ENCODE measurements at places on chromosomes 6 and 20. TPM values are rescaled to one million over a fixed set of nuclear protein-coding genes. Genes with fewer than 3 reads are reported as not detected.
A peak's percentile ranks its signal among the peaks of the same experiment; 100 is the strongest.

WFDC10B gene
- total RNA-seq = not detected

RIOK1 gene
- 13.9 TPM for total RNA-seq

POLR3F gene
- total RNA-seq = 5.9 TPM

MRAP2 gene
- total RNA-seq = 0.20 TPM

OGFRL1 gene
- total RNA-seq = 12.0 TPM

PNLDC1 gene
- 0.33 TPM for total RNA-seq

CRIP3 gene
- not detected for total RNA-seq

SLC22A1 gene
- not detected for total RNA-seq

WFDC10A gene
- total RNA-seq = not detected

KCNK17 gene
- 1.3 TPM for total RNA-seq

CGA gene
- total RNA-seq = not detected

- DNase-seq = no peak
Measured at GRCh38 chr6:9417400-9417799, 982.1 kb upstream of the SLC35B3 start.

DNA sequence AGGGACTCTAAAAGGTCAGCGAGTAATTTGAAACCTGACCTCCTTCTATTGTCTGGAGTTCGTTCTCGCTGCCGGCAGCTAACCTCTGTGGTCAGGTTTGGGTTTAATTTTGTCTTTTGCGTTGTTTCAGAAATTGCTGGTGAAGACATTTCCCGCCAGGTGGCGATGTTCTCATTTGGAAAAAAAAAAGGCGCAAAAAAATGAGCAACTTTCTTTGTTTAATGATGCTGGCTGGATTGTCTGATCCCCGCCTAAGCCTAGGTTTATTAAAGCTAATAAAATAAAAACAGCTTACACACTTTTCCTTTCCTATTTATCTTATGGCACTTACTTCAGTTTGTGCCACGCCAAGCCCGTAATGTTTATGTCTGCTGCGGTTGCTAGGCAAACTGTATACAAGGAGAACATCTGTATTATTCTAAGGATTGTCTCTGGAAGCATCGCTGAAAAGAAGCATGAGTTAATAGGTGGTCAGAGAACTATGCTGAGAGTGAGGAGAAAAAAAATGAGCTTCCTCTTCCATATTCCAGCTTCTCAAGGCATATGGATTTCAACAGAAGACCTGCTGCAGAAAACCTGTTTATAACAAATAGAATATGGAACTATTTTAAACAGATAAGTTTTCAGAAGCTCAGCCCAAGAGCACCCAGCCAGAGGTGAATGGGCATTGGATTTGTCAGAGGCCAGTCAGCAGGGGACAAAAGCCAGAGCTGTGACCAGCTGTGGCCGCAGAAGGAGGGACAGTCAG is 205.7 kb downstream of the DOK5 start:
- no peak for DNase-seq

- DNase-seq = no peak
Measured at GRCh38 chr20:25014816-25015215, 22.3 kb upstream of the APMAP start.

DNA sequence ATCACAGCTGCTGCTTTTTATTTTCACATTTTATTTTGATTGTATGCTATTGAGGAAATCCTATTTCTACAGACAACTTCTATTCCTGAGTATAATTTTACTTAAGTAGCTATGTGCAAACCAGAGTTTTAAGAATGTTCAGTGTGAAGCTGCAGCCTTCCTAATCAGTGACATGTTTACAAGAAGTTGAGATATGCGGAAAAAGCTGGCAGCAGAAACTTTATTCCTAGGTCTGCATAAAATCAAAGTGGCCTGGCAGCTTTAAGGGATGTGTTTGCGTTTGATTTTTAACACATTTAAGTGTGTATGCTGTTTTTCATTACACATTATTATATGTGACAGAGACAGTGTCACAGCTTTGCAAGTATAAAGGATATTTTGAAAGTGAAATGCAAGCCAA is 26.3 kb downstream of the MAPK14 start:
- no peak for DNase-seq

DNA sequence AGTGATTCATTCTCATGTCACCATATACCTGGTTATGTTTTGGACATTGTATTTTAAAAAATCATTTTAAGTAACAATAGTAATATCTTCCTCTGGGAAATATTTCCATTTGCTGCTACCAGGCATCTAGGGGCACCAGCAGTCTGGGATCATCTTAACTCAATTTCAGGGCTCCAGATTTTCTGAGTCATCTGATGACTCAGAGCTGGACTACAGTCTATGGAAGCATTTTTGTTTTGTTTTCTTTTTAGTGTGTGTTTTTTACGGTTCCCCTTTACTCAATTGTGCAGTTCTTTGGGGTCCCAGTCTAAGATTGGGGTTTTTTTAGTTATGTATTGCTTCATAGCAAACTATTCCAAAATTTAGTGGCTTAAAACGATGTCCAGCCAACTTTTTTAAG is 5.7 kb upstream of the FKBP5 start:
- DNase-seq = no peak

DNA sequence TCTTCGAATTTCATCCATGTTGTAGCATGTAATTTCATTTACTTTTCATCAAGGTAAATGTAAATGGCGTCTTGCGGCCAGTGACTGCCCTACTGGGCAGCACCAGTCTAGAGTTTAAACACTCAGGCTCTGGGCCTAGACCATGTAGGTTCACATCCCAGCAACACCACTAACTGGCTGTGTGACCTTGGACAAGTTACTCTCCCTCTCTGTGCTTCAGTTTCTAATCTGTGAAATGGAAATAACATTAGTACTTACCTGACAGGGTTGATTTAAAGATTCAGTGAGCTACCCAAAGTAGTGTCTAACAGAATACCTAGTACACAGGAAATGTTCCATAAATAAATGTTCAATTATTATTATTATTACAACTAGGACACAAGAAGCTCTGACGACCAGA is 29.3 kb downstream of the PDRG1 start:
- no peak for DNase-seq

GRCh38 chr6:107331409-107332386 is 127.7 kb downstream of the PDSS2 start:
- no peak for DNase-seq

DNA sequence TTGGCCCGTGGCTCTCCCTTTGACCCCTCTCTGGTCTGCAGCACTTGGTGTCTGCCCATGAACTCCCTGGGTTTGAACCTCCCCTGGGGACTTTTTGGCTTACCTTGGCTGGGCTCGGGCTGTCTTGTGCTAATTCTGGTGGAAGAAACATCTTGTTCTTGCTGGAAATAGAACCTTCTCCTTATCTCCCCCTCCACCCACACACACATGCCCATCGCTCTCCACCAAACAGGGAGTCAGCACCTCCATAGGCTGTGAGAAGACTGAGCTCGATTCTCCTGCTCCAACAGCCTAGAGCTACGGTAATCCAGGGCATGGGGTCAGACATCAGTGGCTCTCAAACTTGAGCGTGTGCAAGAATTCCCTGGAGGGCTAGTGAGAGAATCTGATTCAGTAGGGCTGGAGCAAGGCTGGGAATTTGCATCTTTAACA is 114.4 kb upstream of the SLC22A23 start:
- no peak for DNase-seq

- no peak for DNase-seq
Measured at GRCh38 chr6:166596776-166597507, 10.5 kb upstream of the RAMACL start.

DNA sequence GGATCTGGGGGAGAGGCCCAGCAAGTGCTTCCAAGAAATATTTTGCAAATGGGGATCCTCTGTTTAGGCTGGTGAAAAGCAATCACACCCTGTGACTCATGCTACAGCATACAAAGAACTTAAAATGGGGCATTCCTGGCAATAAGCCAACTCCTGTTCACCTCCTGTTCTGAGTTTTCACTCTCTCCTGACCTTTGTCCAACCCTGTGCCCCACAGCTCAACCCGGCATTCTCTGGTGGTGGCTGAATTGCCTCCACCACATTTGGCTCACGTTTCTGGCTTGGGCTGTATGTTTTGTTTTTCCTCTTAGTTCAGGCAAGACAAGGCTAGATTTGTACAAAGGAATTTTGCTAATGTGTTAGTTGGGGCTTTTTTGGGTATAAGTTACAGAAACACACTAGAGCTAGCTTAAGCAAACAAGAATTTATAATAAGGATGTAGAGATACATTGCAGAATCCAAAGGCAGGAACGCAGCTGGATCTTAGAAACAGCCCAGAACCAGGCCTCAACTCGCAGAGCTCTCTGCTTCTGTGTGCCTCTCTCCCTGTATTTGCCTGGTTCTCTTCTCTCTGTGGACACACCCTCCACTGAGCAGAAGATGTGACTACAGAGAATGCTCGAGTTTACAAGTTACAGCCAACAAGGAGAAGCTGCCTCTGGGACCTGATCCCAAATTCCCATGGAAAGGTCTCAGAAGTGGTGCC is 9.4 kb downstream of the ABCC10 start:
- DNase-seq = no peak

DNA sequence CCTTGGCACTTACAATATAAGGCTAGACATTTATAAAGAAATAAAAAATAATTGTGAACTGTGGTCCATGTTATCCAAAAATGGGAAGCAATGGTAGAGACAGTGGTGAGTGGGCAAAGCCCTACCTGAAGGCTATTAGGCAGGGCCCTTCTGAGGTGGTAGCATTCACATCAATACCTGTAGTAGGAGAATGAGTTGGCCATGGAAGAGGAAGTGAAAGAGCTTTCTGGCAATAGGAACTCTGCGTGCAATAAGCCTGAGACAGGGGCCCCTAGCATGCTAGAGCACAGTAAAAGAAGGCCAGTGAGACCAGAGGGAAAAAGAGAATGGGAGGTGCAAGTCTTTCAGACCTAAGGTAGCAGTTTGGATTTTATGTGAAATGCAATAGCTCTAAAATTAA is 754.5 kb downstream of the PTPRT start:
- DNase-seq = no peak

GRCh38 chr6:112086744-112087135 is 542 bp downstream of the TUBE1 start:
- no peak for DNase-seq

DNA sequence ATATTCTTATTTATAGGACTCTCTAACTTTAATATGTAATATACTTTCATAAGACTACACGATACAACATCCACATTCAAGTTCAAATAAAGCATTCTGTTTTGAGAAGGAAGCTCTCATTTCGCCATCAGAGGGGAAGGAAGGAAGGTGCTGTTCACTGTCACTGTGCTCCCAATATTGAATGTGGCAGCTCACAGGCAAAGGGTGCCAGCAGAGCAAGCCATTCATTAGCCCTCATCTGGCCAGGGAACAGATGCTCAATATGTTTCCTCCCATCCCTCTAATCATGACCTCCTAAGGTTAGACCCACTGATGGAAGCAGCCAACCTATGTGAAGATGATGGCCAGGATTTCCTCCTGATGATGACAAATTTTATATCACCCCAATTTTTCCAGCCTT is 154.4 kb downstream of the DST start:
- no peak for DNase-seq

DNA sequence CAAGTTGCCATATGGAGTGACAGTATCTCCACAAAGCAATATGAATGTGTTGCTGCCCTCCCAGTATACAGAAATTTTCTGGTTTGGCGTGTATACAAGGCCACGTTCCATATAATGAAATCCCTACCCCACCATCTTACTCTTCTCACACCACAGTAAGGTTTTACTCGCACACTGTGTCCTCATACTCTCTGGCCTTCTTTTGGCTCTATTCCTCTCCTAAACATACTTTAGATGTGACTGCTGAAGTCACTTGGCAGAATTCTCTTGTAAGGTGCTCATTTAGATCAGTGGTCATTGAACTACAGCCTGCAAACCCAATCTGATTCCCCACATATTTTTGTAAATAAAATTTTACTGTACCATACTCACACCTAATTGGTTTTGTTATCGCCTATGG is 123.2 kb downstream of the RFPL4B start:
- DNase-seq = no peak

DNA sequence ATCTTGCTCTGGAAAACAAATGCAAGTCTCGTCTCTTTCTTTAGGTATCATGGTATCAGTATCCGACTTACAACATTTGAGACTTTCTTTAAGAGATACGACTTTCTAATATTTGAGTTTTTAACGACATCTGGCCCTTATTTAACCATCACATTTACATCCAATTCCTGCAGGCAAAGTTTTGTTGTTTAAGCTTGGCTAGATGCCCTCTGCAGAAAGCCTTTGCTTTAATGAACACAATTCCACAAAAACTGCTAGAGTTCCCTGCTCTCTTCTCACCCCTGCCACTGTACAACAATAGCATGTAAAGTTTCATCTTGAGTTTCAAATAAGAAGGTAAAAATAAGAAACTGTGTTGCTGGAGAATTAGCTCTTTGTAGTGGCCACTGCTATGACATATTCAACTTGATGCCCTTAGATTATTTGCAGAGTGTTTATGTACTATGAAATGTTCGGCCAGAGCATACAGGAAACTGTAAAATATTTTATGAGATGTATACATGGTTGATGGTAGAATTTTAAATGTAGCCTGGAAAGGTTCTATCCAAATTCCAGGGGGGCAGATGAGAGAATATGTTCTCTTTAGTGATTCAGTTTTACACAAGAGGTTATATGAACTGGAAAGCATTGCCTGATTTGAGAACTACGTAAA is 438.6 kb downstream of the CDC5L start:
- DNase-seq = no peak

GRCh38 chr6:157935786-157936185 is 45.9 kb upstream of the SYNJ2 start:
- DNase-seq = no peak

GRCh38 chr6:32627831-32628230 is 9.4 kb upstream of the HLA-DQA1 start:
- DNase-seq = no peak

- DNase-seq = no peak
Measured at GRCh38 chr6:115908906-115909559, 151.7 kb downstream of the FRK start.

- no peak for DNase-seq
Measured at GRCh38 chr6:158290040-158290439, 22.2 kb upstream of the TULP4 start.

GRCh38 chr6:4130357-4130987 is 4.9 kb downstream of the ECI2 start:
- DNase-seq = no peak

DNA sequence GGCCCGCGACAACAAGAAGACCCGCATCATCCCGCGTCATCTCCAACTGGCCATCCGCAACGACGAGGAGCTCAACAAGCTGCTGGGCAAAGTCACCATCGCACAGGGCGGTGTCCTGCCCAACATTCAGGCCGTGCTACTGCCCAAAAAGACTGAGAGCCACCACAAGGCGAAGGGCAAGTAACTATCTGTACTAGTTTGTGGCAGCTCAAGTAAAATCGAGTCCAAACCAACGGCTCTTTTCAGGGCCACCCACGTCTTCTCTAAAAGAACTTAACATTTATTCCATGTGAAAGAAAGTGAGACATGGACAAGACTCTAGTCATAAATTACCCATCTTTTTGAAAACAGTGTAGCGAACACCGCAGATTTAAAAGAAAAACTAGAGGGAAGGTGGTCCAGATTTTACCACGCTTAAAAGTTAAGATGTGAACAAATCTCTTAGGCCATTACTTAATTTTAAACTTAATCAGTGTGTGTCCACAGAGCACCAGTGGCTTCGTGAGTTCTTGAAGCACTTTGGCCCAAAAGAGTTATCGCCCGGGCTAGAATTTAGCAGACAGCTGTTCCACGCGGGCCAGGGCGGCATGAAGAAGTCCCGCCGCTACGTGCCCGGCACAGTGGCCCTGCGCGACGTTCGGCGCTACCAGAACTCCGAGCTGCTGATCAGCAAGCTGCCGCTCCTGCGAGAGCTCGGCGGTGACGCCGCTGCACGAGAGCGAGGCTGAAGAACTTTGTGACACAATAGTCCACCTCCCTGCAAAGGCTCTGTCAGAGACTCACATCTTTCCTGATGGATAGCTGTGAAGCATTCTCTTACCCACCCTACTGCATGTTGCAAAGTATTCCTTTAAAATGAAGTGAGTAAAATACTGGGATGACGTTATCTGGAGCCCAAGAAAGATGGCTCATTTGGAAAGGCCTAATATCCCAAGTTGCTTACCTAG is 113.9 kb upstream of the PRSS16 start:
- peak; percentile 72 for DNase-seq

Measured in right atrium auricular region (tissue), 2 donors.